Activated CD4-positive, alpha-beta T cell treated with anti-CD3 and anti-CD28 coated beads, Interleukin-2, amount 10 ng/mL, durations not matched to agents 24 days and 14 days (primary cell): ENCODE measurements at places on chromosomes 11 and 22. TPM values are rescaled to one million over a fixed set of nuclear protein-coding genes. Genes with fewer than 3 reads are reported as not detected.

DNA sequence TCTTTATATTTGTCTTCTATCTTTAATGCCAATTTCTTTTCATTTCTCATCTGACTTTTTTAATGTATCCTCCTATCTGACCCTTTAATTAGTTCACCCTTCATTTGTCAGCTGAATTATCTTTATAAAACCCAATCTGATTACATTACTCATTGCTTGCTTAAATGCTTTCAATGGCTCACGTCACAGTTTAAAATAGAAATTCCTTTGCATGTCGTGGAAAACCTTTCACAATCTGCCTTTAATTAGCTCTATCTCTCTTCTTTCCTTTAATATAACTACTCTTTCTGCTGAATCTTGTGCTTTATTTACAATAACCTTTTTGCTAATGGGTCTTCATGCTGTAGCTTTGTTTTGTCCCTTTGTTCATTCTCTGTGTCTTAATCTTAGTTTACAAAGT lies 125.7 kb downstream of the DYNC2H1 start:
- no peak overlapping the region for H3K4me3 ChIP-seq
- no peak for DNase-seq
- H3K27me3 ChIP-seq: no peaks in the 10 kb centered on the region
- H3K36me3 ChIP-seq: no peaks in the 10 kb centered on the region
- no peak overlapping the region for H3K27ac ChIP-seq
- H3K4me1 ChIP-seq: no peaks in the 10 kb centered on the region

DNA sequence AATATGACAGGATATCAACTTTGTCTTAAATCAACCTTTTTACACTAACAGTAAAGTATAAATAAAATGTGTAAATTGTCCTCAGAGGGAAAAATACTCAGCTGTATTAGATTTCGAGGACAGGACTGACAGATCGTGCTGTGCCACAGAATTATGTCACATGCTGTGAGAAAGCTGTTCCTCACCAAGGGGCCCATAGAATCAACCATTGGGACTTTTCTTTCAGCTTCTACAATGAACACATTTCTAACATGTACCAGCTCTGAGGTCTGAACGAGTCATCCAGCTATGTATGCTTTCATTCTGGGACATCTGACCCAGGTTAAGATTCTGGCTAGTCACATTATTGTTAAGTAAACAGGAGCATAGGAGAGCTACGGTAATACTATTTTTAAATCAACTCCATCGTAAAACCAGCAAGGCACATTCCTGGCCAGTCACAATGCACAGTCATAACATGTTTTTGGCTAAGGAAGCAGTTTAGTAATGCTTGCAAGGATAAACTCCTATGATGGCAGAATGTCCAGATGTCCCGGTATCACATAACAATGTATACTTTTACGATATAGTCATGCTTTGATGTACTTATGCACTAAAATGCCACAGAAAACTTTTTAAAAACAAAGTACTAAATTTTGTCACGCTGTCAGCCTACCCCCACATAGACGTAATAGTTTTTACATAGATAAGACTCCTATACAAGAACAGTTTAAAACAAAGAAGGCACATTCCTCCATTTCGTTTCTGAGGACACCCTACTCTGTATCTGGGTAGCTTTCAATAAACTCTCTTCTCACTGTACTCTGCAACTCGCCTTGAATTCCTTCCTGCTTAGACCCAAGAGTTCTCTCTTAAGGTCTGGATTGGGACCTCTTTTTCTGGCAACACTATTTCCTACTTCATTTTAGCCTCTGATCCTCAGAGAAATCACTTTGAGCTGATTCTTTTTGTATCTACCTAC lies 27.4 kb downstream of the ZNF214 start:
- peaks cover under 1% of the 10 kb centered on the region for H3K27me3 ChIP-seq
- no peaks in the 10 kb centered on the region for H3K36me3 ChIP-seq
- H3K27ac ChIP-seq: no peak overlapping the region
- H3K4me1 ChIP-seq: no peaks in the 10 kb centered on the region

GRCh38 chr11:112963368-112963955 lies 2.2 kb downstream of the NCAM1 start:
- DNase-seq: no peak
- no peak overlapping the region for H3K4me3 ChIP-seq
- no peak overlapping the region for H3K27ac ChIP-seq
- H3K27me3 ChIP-seq: peaks cover 61% of the 10 kb centered on the region
- H3K36me3 ChIP-seq: no peaks in the 10 kb centered on the region
- peaks cover 12% of the 10 kb centered on the region for H3K4me1 ChIP-seq

DNA sequence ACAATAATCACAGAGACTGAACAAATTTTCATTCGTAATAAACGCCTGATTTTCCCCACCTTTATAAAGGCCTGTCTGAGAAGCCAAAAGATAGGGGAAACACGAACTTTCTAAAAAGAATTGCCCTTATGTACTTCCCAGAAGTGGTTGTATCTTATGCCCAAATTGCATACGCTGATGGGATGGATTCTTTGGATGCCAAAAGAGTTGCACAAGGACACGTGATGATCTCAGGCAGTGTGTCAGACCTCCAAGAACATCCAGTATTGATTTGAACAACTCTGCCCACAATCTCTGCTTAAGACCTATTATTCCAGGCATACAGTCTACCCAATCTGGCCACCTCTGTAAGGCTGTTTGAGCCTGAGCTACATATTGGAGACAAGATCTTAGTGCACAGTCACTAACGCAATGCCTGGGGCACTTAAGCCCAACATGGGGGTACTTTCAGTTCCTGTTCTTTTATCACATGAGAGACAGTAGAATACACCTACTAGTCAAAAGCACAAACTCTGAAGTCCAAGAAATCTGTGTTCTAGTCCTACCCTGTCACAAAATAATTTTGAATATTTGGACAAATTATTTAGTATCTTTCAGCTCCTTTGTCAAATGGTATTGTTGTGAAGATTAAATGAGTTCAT lies 38.9 kb downstream of the OR10A6 start:
- DNase-seq: no peak
- peaks cover 5% of the 10 kb centered on the region for H3K4me1 ChIP-seq
- H3K4me3 ChIP-seq: no peak overlapping the region
- peaks cover 15% of the 10 kb centered on the region for H3K27me3 ChIP-seq
- H3K36me3 ChIP-seq: no peaks in the 10 kb centered on the region

Gene PRPF19
- total RNA-seq: 219 TPM in 2 replicates

Gene TUBGCP6
- 51.1 and 51.7 TPM in 2 replicates for total RNA-seq

- H3K4me3 ChIP-seq: peak overlapping the region; percentile 82
- peaks cover 7% of the 10 kb centered on the region for H3K4me1 ChIP-seq
- H3K27ac ChIP-seq: peak overlapping the region; percentile 65
- H3K27me3 ChIP-seq: peaks cover 19% of the 10 kb centered on the region
- DNase-seq: no peak
Measured at GRCh38 chr22:19525116-19525660, 978 bp upstream of the CLDN5 start.

DNA sequence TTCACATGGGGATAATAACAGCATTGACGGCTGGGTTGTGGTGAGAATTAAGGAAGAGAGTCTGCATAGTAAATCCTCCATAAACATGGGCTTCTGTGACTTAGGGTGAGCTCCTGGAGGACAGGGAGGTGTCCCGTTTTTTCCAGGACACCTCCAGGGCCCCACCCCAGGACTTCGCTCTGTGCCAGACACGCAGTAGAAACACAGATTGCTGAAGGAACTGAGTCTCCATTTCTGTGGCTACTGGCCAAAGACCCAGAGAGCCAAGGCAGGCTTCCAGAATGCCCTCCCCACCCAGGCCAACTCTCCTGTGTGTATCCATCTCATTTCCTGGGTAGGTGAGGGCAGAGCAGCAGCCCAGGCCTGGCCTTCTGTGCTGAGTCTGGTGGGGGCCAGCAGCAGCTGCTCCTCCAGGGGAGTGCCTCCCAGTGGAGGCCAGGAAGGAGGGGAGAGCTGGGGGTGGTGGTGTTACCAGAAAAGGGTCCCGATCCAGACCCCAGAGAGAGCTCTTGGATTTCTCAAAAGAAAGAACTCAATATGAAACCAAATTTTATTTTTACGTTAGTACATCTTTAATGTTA lies 9.5 kb upstream of the RFPL3 start:
- peaks cover 28% of the 10 kb centered on the region for H3K27me3 ChIP-seq
- H3K27ac ChIP-seq: no peak overlapping the region
- no peak for DNase-seq
- H3K36me3 ChIP-seq: no peaks in the 10 kb centered on the region

- no peak overlapping the region for H3K4me3 ChIP-seq
- peaks cover 50% of the 10 kb centered on the region for H3K27me3 ChIP-seq
- H3K27ac ChIP-seq: no peak overlapping the region
- peaks cover 8% of the 10 kb centered on the region for H3K4me1 ChIP-seq
Measured at GRCh38 chr11:12802418-12803085, 128.3 kb downstream of the TEAD1 start.

Gene TRPT1
- 29.8 and 31.7 TPM in 2 replicates for total RNA-seq

Gene GLYAT
- total RNA-seq: not detected in 2 replicates

DNA sequence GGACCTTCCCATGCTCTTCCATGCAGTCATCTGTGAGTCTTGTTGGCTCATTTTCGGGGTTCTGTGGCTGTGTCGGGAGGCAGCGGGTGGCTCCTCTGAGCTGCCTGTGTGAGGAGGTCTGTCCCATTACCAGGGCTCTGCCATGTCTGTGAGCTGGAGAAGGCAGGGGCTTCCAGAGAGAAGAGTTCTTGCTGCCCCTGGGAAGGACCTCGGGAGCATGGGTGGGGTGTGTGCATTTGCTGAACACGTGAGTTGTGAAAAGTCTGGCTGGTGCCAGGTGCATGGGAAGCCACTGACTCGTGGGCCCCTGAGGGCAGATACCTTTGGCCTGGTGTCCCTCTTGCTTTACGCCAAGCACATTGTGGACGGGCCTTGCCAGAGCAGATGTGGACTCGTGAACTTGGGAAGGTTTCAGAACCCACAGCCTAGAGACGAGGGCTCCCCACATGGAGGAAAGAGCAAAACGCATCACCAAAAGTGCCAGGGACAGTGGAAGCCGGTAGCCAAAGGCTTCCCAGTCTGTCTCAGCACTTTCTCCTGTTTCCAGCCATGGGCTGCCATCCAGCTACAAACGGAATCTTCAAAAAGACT lies 1324.5 kb downstream of the BRD1 start:
- H3K36me3 ChIP-seq: no peaks in the 10 kb centered on the region
- no peaks in the 10 kb centered on the region for H3K4me1 ChIP-seq
- no peak for DNase-seq
- H3K27ac ChIP-seq: no peak overlapping the region
- no peaks in the 10 kb centered on the region for H3K27me3 ChIP-seq
- no peak overlapping the region for H3K4me3 ChIP-seq

- no peaks in the 10 kb centered on the region for H3K4me1 ChIP-seq
- no peaks in the 10 kb centered on the region for H3K36me3 ChIP-seq
- no peaks in the 10 kb centered on the region for H3K27me3 ChIP-seq
- no peak overlapping the region for H3K27ac ChIP-seq
- DNase-seq: peak; percentile 72
Measured at GRCh38 chr22:28051787-28052356, 132.8 kb upstream of the PITPNB start.
